Aorta (tissue), 5 donors: ENCODE measurements at places on chromosomes 11 and 22. TPM values are rescaled to one million over a fixed set of nuclear protein-coding genes. Genes with fewer than 3 reads are reported as not detected.

The APOA4 gene
- total RNA-seq, result not detected

The NEFH gene
- 0.36 TPM for total RNA-seq

The OR51Q1 gene
- not detected for total RNA-seq

The LAMTOR1 gene
- 62.6 TPM for total RNA-seq

The THRSP gene
- 2.7 TPM for total RNA-seq

The RAB38 gene
- 5.1 TPM for total RNA-seq

The BDNF gene
- total RNA-seq, result 6.2 TPM

The TMEM25 gene
- 20.7 TPM for total RNA-seq

The SLC7A4 gene
- 0.15 TPM for total RNA-seq

The POLA2 gene
- total RNA-seq, result 9.2 TPM

The POU2AF2 gene
- total RNA-seq, result not detected

The PRR33 gene
- total RNA-seq, result not detected

The GGTLC2 gene
- total RNA-seq, result not detected

The FAU gene
- total RNA-seq, result 674 TPM

The PANX1 gene
- total RNA-seq, result 25.5 TPM

The SLC22A12 gene
- not detected for total RNA-seq

The KCNJ1 gene
- 0.24 TPM for total RNA-seq

The MB gene
- not detected for total RNA-seq

The OR5A1 gene
- not detected for total RNA-seq

The FAT3 gene
- 37.5 TPM for total RNA-seq

The OR10D3 gene
- total RNA-seq, result not detected

The CALCB gene
- total RNA-seq, result 0.16 TPM
